ENCODE measurements at places on chromosomes 11 and 22.
A peak's percentile ranks its signal among the peaks of the same experiment; 100 is the strongest.

- DNase-seq = no peak
Observed at GRCh38 chr11:34209809-34210208, 104.4 kb downstream of the NAT10 start.

- no peak for DNase-seq
Observed at GRCh38 chr11:74341921-74342320, 30.5 kb upstream of the P4HA3 start.

- no peak for DNase-seq
Observed at GRCh38 chr11:10395166-10395897, 59.7 kb upstream of the AMPD3 start.

DNA sequence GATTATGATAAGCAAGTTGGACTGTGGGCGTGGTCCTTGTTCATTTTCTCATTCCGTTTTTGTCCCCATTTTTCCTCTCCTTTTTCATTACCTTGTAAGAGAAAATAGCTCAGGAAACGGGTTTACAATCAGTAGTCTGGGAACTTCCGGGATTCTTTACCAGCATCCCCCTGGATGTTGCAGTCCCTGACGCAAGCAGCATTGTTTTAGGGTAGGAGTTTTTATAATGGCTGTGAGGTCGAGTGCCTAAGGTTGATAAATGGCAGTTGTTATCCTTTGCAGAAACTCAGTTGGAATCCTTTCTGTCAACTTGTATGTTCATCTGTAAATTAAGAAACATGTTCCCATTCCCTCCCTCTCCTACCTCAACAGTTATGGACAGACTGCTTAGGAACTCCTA is 68.3 kb downstream of the ARHGEF12 start:
- peak; percentile 8 for DNase-seq

- no peak for DNase-seq
Observed at GRCh38 chr11:134052988-134053945, 15.6 kb upstream of the JAM3 start.

- no peak for DNase-seq
Observed at GRCh38 chr11:63375434-63375833, 5.8 kb downstream of the SLC22A9 start.

- no peak for DNase-seq
Observed at GRCh38 chr11:83118814-83119213, 38.1 kb upstream of the PCF11 start.

GRCh38 chr11:123302751-123303195 is 107.7 kb upstream of the CLMP start:
- DNase-seq = no peak

DNA sequence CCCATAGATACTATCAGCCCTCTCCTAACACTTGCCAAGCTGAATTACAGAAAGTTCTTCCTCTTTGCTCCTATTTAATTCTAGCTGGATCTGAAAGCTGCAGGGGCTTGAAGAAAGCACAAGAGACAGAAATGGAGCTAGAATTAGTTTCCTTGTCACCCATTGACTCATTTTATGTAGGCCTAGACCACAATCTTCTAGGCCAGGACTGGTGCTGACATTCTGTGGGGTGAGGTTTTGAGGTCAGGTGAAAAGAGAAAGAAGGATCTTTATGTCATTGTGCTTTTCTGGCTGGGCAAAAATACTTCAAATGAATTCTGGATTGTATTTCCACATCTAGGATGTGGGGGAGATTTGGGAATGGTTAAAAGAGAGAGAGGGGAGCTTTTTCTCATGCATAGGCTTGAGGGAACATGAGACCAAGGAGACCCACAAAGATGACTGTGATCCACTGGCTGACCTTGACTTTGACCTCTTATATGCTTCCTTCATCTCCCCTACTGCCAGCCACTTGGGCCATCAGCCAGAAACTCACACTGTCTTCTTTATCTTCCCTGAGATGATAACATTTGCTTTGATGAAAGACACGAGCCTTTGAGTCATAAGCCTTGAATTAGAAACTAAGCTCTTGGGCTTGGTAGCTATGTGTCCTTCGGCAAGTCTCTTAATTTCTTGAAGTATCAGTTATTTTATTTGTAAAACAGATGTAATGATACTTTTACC is 274.9 kb upstream of the CADM1 start:
- DNase-seq = no peak

DNA sequence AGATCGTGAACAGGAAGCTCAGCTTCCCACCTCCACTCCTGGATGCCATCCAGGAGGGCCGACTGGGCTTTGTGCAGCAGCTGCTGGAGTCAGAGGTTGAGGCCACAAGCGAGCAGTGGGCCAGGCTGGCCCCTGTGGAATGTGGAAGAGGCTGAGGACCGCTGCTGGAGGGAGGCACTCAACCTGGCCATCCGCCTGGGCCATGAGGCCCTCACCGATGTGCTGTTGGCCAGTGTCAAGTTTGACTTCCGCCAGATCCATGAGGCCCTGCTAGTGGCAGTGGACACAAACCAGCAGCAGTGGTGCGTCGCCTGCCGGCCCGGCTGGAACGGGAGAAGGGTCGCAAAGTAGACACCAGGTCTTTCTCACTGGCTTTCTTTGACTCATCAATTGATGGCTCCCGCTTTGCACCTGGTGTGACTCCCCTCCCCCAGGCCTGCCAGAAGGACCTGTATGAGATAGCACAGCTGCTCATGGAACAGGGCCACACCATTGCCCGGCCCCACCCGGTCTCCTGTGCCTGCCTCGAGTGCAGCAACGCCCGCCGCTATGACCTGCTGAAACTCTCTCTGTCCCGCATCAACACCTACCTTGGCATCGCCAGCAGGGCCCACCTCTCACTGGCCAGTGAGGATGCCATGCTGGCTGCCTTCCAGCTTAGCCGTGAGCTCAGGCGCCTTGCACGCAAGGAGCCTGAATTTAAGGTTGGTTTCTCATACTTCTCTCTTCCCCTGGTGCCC is 24.9 kb downstream of the ART5 start:
- DNase-seq = no peak

DNA sequence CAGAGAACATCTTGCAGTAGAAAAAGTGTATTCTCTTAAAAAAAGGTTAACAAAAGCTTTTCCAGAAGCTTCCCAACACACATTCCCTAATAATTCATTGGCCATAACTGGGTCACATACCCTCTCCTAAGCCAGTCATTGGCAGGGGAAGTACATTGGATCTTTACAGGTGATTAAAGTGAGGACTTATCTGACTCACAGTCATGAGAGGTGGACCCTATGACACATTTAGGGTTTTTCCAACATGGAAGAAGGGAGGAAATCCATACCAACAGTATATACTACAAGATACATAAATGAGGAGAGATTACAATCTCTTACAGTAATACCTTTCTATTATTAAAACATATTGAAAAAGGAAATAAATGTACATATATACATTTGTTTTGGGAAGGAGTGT is 72.2 kb downstream of the CCDC73 start:
- no peak for DNase-seq

DNA sequence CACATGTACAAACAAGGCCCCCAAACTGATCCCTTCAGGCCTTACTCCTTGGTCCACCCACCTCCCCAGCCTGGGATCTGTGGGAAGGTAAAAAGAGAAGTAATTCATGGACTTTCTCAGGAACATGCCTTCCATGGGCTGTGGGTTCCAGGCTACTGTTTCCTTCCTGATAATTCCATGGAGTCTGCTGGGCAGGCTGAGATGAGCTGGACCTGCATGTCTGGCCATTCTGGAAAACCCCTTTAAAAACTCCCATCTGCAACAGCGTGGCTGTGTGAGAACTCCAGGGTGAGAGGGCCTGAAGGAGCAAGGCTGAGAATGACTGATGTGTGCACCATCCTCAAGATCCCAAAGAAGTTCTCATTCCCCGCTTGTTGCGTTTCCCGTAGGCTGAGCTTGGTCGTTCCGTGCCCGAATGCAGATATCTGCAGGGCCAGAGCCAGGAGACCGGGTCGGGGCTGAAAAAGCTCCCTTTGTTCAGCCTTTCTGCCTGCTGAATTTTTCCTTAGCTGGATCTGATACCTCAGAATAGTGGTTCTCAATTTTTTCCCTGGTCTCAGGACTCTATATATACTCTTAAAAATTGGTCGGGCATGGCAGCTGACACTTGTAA is 72.9 kb downstream of the NAT10 start:
- no peak for DNase-seq

GRCh38 chr11:19379465-19379864 is 138.7 kb upstream of the E2F8 start:
- DNase-seq = no peak

DNA sequence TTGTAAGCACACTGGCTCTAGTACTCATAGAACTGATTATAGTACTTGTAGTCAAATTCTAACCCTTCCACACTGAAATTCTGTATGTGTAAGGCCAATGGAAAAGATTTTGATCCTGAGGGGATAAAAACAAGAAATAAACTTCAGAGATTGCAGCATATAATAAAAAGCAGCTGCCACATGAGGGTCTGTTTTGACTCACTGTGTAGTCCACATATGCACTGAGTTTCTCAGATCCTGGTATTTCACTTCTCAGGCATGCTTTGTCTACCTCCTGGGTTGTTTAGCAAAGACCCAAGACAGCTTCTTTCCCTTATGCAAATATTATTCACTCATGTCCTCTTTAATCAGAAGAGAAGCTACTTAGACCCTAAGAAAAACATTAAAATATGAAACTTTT is 71.1 kb upstream of the SLC5A12 start:
- no peak for DNase-seq

DNA sequence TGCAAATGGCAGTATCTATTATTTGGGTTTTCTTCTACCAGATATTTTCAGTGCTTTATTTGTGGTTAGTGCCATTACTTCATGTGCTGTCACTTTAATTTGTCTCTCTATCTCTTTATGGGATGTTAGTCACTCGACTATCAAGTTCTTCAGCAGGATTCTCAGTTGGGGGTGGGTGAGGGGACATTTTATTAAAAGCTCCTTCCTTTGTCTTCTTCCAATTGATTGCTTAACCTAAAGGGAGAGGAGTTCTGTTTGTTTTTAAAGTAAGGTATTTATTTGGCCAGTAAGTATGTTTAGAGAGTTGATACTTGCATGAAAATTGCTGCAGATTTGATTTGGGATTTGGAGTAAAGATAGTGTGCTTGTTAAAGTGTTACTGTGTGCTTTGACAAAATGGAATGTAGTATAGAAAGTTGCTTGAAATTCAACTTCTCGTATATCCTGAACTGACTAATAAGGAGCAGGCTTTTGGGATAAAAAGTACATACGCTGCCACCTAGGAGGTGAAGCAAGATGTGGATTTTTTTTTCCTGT is 10.3 kb downstream of the YAP1 start:
- DNase-seq = no peak

DNA sequence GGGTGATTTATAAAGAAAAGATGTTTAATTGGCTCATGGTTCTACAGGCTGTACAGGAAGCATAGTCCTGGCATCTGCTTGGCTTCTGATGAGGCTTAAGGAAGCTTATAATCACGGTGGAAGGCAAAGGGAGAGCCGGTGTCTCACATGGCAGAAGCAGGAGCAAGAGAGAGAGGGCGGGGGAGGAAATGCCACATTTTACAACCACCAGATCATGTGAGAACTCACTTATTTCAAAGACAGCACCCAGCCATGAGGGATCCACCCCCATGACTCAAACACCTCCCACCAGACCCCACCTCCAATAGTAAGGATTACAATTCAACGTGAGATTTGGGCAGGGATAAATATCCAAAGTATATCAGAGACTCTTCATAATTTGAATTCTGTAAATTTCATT is 200.7 kb downstream of the MSANTD4 start:
- DNase-seq = no peak

DNA sequence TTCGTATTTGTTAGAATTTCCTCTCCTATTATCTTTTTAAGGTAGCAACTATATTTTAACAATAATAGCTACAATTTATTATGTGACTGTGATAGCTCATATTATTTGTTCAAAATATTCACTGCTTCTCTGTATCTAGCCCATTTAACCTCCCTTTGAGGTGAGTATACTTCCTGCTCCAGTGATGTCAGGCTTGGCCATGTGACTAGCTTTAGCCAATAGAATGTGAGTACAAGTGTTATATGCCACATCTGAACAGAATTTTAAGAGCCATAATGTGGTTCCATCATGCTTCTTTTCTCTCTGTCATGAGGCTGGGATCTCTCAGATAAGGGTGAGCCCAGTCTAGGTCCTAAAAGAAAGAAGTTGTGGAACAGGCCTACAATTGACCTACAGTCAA is 217.6 kb downstream of the TTC28 start:
- no peak for DNase-seq

- no peak for DNase-seq
Observed at GRCh38 chr11:1290052-1291040, 19.1 kb downstream of the TOLLIP start.

DNA sequence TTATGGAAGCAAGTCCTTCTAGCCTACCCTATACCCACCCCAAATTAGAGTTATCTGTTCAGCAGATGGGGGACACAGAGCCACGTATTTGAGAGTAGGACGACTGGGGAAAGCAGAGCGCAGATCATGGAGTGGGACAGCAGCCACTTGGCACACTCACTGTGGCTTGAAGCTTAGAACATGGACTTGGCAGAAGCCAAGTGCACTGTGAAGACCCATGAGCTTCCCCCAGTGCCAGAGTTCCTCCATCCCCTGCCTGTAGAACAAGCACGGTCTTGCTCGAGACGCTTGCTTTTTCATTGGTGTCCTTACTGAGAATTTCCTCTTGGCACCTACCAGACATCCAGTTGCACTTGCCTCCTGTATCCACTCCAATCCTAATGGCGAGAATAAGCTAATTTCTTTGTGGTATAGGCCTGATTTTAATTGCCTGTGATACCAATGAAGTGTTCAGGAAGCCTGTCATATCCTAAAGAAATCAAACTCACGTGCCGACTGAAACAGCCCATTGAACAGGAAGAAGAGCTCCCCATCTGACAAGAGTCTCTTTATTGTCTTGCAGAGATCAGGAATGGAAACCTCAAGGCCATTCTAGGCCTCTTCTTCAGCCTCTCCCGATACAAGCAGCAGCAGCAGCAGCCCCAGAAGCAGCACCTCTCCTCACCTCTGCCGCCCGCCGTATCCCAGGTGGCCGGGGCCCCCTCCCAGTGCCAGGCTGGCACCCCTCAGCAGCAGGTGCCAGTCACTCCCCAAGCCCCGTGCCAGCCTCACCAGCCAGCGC is 166.9 kb downstream of the NAV2 start:
- DNase-seq = no peak

GRCh38 chr22:28097627-28098026 is 178.6 kb upstream of the PITPNB start:
- no peak for DNase-seq

DNA sequence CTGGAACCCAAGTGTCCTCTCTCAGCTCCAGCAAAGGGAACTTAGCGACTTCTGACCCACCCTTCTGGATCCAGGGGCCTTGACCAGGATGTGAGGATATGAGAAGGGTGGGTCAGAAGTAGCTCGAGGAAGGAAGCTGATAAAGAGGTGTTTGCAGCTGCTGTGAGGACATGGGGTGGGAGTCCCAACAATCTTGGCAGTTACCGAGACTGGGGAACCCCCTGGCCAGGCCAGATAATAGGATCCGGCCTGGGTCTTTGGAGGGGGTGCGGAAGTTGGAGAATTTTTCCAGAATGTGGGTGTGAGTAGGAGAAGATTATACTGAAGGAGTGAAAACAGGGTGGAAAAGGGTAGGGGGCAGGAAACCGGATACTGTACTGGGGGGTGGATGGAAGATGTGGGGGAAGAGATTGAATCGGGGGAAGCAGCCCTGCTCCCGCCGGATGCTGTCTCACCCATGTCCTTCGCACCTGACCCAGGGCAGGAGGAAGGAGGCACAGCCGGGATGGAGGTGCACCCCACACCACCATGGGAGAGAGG is 2.8 kb upstream of the MCAM start:
- no peak for DNase-seq

Measured in HuH-7 (cell line).